T-helper 1 cell (primary cell): ENCODE measurements at places on chromosomes 5 and 9.

DNA sequence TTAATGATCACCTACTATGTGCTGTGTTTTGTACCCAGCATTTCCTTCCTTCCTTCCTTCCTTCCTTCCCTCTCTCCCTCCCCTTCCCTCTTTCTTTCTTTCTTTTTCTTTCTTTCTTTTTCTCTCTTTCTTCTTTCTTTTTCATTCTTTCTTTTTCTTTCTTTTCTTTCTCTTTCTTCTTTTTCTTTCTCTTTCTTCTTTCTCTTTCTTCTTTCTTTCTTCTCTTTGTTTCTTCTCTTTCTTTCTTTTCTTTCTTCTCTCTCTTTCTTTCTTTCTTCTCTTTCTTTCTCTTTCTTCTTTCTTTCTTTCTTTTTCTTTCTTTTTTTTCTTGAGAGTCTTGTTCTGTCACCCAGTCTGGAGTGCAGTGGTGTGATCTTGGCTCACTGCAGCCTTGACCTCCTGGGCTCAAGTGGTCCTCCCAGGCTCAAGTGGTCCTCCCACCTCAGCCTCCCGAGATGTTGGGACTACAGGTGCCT is 165.7 kb upstream of the MVB12B start:
- DNase-seq, result no peak

GRCh38 chr9:89911721-89912604 is 307.2 kb downstream of the GADD45G start:
- no peak for DNase-seq

- DNase-seq, result no peak
Measured at GRCh38 chr9:91295357-91295756, 66.4 kb downstream of the AUH start.

- no peak for DNase-seq
Measured at GRCh38 chr9:116697362-116697761, 10.3 kb downstream of the TRIM32 start.

- no peak for DNase-seq
Measured at GRCh38 chr5:148259288-148259687, 9.3 kb upstream of the SPINK13 start.

DNA sequence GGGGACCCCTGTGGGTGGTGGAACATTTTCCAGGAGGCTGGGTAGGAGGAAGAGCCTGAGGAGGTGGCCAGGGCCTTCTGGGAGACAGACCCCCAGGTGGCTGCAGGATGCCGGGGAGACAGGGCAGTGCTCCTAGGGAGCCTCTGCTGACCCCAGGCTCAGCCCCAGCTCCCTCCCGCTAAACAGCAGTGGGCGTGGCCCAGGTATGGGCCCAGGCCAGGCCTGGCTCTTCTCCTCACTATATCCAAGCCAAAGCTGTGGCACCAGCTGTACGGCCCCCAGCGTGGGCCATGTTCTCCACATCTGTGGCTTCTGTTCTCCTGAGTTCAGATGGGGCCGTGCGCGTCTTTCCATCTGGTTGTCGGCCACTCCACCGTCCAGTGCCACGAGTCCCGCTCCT is 58.5 kb downstream of the KCNT1 start:
- no peak for DNase-seq

DNA sequence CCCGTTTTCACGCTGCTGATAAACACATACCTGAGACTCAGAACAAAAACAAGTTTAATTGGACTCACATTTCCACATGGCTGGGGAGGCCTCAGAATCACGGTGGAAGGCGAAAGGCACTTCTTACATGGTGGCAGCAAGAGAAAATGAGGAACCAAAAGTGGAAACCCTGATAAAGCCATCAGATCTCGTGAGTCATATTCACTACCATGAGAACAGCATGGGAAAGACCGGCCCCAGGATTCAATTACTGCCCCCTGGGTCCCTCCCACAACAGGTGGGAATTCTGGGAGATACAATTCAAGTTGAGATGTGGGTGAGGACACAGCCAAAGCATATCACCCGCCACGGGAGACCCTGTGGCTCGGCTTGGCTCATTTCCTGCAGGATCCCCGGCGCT is 20.2 kb downstream of the EXD3 start:
- DNase-seq, result no peak

- no peak for DNase-seq
Measured at GRCh38 chr5:139402561-139403158, 1.2 kb downstream of the SPATA24 start.

- no peak for DNase-seq
Measured at GRCh38 chr9:125075997-125076396, 67.3 kb downstream of the SCAI start.

- DNase-seq, result no peak
Measured at GRCh38 chr5:149002053-149002452, 60.8 kb downstream of the SH3TC2 start.

DNA sequence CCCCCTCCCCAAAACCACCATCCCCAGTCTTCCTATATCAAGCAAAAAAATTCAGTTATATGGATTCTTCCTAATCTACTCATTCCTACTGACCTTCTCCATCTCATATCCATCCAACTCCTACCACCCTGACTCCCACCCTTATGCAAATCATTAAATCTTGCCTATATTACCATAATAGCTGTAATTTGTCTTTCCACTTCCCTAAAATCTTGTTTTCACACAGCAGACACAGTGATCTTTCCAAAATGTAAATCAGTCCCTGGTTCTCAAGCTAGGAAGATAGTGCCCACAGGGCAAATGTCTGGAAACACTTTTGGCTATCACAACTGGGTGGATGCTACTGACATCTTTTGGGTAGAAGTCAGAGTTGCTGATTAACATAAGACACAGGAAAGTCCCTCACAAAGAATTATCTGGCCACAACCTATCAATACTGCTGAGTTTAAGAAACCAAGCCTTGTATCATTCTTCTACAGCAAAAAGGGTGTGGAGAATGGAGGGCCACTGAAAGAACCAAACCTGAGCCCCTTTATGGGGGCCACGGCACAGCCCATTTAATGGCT is 1.4 kb downstream of the SRA1 start:
- DNase-seq, result no peak

DNA sequence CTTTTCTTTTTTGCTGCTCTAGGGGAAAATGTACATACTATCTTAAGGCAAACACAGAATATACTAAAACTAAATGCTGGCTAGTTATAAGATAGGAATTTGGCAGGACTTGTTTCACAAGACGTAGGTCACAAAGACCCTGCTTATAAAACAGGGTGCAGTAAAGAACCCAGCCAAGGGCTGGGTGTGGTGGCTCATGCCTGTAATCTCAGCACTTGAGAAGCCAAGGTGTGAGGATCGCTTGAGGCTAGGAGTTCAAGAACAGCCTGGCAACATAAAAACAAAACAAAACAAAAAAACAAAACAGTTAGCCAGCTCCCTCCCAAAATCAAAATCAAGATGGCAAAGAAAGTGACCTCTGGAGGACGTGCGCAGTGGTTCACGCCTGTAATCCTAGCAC is 49.5 kb upstream of the DENND4C start:
- DNase-seq, result no peak

DNA sequence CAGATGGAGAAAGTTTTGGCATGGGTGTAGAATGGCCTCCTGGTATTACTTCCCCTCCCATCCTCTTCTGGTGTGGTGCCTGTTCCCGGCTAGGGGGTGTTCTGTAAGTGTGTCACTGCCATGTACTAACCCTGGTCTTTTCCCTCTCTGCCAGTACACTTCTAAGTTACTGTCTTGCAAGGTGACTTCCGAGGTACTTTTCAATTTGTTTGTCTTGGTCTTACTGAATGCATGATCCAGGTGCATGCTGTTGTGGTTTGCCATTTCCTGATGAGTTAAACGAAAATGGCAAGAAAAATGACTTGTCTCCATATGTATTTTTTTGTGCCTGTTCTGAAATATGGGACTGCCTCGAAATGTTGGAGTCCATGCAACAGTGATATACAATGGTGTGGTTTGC is 46.0 kb downstream of the C9orf152 start:
- DNase-seq, result no peak

GRCh38 chr9:137025517-137025966 is 2.5 kb downstream of the ABCA2 start:
- no peak for DNase-seq

DNA sequence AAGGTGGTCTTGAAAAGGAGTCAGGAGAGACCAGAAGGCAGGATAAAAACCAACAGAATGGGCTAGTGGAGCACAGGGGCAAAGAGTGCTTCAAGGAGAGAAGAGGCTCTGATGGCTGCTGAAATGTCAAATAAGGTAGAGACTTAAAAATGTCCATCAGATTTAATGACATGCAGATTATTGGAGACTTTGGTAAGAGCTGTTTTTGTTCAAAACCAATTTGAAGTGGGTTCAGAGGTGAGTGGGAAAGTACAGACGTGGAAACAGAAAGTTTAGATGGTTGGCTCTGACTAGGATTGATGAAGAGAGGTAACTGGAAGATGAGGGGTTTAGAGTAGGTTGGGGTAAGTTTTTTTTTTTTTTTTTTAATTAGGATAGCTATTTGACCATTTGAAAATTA is 14.1 kb downstream of the SLC25A46 start:
- no peak for DNase-seq

GRCh38 chr5:91381774-91382359 is 1.2 kb downstream of the ARRDC3 start:
- peak; percentile 58 for DNase-seq

DNA sequence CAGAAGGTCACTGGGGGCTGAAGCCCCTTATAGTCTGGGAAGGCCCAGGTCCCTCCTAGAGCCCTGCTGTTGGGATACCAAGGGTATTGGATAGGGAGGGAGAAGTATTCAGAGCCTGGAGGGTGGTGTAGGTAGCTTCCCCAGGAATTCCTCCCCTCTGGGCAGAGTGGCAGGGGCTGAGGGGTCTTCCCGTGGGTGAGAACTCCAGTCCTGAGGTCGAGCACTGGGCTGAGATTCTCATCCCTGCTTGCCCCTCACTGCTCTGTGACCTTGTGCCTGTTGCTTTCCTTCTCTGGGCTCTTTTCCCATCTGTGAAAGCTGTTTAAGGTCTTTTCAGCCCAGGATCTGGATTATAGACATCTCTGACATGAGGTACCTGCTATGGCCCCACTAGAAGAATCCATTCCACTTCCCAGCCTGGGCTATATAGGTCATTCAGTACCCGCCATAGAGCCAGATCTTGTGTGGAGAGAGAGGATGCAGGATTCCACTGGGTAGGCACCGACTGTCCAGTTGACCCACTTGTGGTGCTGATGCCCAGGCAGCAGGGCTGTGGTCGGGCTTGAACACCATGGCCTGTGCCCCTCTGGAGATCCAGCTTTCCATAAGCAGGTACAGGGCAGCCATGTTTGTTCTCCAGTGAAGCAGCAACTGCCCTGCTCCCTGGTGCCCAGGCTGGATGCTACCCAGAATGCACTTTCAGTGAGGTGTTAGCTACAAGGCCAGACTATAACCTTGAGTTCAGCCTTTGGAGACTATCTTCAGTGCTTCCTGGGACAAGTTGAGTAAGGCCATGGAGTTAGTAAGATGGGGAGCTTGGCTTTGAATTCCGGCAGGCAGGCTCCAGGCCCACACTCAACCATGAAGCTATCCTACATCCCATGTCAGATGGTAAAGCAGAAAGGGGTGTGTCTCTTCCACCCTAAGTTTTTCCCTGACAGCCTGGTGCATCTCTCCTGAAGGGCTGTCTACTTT is 60.1 kb downstream of the AMBP start:
- no peak for DNase-seq

DNA sequence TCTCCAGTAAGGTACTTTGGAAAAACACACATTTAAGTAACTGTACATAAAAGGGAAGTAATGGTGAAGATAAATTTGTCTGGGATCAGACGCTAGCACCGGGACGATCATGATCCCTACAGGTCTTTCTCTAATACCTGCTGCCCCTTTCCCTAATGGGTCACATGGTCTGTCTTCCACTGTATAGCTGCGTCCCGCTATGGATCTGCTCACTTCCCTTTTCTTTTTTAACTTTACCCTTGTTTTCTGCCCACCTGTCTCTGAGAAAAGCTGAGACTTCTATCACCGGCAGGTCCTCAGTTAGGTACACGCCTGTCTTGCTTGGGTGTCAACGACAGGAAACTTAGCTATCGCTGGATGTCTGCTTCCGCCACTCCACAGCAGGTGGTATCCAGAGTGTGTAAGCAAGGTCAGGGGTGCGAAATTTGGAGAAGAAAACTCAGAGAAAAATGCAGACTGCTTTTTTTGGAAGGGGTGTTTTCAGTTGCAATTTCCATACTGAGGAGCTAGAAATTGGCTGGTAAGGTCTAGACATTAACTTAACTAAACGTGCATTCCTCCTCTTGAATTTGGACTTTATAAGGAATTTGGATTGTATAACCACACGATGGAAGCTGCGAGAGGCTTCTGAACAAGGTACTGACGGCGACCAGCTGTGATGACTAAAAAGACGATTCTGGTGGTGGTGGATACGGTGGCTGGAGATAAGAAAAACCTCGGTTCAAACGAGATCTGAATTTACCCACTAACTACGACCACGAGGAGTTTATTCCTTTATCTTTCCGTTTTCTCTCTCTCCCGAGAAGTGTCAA is 1.1 kb upstream of the ICE1 start:
- no peak for DNase-seq

GRCh38 chr5:180070756-180071530 is 616 bp downstream of the RNF130 start:
- peak; percentile 8 for DNase-seq

GRCh38 chr5:165757791-165758190 is 2252.4 kb downstream of the MAT2B start:
- DNase-seq, result no peak

DNA sequence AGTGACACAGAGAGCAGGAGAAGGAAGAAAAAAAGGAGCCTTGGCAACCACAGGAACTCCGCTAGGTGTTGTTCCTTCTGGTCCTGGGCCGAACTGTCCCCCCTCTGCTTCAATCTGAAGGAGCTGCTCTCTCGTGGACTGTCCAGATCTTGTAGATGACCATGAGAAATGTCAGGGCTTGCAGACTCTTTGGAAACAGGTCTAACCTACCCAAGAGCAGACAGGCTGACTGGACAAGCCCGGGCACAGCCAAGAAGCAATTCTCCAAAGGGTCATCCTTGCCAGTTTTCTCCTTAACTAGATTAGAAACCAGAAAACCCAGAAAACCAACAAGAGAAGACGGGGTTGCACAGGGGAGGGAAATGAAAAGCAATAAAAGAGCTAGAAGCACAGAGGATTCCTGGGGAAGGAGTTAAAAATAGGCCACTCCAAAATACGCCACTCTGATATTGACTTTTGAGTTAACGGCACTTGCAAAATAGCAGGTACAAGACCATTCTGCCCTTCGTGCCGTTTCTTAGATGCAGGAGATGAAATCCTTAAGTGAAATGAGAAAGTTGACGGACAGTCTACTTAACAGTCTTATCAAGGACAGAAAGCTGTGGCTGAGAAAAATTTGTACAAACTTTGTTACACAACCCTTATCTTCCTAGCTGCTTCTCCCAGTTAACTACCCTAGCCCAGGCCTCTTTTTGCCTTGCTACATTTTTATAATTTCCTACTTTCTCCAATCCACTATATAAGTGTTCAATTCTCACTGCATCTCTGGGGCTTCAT is 5.8 kb downstream of the GCNT4 start:
- no peak for DNase-seq

DNA sequence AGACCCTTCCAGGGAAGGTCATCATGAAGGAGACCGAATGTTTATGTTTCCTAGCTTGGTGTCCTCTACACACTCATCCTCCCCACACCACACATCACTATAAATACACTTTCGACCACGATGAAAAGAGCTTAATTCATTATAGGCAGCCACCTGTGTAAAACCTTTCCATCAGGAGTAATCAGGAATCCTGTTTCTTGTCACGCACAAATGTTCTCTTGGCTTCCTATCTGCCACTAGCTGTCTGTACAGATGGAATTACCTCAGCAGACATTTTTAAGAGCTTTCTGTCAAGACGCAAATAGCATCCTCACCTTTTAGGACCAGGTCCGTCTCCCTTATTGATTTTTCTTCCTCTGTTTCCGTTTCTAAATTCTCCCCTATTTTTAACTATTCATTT is 79.1 kb downstream of the CYFIP2 start:
- DNase-seq, result no peak

GRCh38 chr5:31894141-31894540 is 255.2 kb downstream of the PDZD2 start:
- DNase-seq, result no peak
